ENCODE measurements at places on chromosomes 2 and 18.

GRCh38 chr2:204272089-204272488 lies 273.2 kb upstream of the PARD3B start:
- no peak for DNase-seq

DNA sequence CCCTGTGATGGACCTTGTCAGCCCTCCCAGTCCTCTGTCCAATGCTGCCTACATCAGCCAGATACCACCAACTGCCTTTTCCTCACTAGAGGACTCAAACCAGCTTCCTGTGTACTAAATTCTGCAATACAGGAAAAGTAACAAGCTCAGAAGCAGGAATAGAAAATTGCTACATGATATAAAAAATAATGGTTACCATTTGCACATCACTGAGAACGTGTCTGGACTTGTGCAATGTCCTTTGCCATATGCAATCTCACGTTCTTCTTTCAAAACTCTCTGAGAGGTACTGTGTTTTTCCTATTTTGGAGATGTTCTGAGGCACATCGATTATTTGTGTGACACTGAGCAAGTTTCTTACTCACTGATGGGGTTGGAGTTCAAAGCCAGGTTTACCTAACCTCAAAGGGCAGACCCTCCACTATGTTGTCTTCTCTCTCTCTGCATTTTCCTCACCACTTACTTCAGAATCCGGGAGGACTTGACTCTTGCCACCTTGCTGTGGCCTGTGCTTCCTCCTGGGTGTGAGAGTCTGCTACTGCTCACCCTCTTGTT lies 12.1 kb downstream of the UPP2 start:
- no peak for DNase-seq

- no peak for DNase-seq
These were observed 10.0 kb downstream of the MRPL33 start for GRCh38 chr2:27781496-27781895.

GRCh38 chr2:234198976-234199375 lies 148.5 kb downstream of the SPP2 start:
- no peak for DNase-seq

Measured in stimulated activated CD8-positive, alpha-beta memory T cell treated with anti-CD3 and anti-CD28 coated beads, Interleukin-15, amount 100 ng/mL, for 24 hours (primary cell).